HCT116 (cell line): ENCODE measurements at places on chromosomes 5 and 9.

DNA sequence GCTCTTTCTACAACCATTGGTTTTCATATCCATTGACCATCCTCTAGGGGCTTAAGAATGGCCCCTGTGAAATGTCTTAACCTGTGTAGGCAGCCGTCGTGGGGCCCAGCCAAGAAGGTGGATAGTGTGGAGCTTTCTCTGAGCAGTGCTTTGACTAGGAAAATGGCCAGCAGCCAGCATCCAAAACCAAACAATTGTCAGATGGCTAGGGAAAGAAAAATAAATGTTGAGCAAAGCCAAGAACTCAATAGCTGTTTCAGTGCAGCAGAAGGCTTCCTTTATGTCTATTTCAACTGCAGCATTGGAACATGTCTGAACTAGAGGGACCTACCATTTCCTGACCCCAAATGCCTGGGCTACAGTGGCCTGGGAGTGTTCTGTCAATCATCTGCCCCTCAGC lies 374.9 kb downstream of the TLE4 start:
- no peak for DNase-seq
- no peaks in the 10 kb centered on the region for H3K4me1 ChIP-seq
- no peaks in the 10 kb centered on the region for H3K27me3 ChIP-seq
- H3K4me3 ChIP-seq, result no peak overlapping the region
- no peak overlapping the region for H3K27ac ChIP-seq
- no peaks in the 10 kb centered on the region for H3K36me3 ChIP-seq

DNA sequence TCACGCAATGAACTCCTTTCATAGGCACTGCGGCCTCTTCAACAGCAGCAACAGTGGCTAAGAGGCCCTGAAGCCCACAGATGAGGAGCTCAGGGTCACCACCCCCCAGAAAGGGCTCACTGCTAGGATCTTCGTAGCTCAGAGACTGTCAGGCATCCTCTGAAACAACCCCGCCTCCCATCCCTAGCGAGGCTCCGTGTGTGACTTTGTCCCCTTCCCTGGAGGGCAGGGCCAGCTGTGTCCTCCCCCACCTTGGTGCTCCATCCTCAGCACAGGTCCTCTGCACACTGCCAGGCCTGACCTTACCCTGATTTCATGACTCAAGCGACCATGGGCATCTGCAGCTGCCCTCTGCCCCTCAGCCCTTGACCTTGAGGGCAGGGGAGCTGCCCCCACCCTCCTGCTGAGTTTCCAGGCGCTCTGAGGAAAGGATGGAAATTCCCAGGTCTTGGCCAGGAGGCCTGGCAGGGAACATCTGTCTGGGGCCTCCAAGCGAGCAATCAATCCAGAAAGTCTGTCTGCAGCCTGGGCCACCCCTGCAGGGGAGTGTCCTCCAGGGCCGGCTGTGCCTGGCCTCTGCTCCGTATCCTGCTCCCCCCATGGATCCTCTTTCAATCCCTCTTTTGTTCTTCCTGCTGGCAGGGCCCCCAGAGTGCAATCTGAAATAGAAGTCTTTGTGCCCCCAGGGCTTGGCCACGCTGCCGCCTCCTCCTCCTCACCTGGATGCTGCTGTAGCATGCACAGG lies 6.8 kb upstream of the IRX4 start:
- no peak overlapping the region for H3K4me3 ChIP-seq
- no peaks in the 10 kb centered on the region for H3K36me3 ChIP-seq
- no peaks in the 10 kb centered on the region for H3K4me1 ChIP-seq
- no peak for DNase-seq

- no peaks in the 10 kb centered on the region for H3K4me1 ChIP-seq
- no peaks in the 10 kb centered on the region for H3K27me3 ChIP-seq
- DNase-seq, result no peak
- no peak overlapping the region for H3K27ac ChIP-seq
- no peaks in the 10 kb centered on the region for H3K36me3 ChIP-seq
Measured at GRCh38 chr5:122402955-122403685, 91.1 kb downstream of the SNCAIP start.

GRCh38 chr5:181198106-181198685 lies 6.8 kb downstream of the TRIM7 start:
- no peak for DNase-seq
- no peaks in the 10 kb centered on the region for H3K27me3 ChIP-seq
- H3K4me3 ChIP-seq, result no peak overlapping the region

GRCh38 chr9:89442981-89443814 lies 54.7 kb downstream of the SEMA4D start:
- no peaks in the 10 kb centered on the region for H3K27me3 ChIP-seq
- no peak for DNase-seq
- H3K4me3 ChIP-seq, result no peak overlapping the region
- H3K4me1 ChIP-seq, result peaks cover 11% of the 10 kb centered on the region; the same call in 1 of the 2 replicates
- no peak overlapping the region for H3K27ac ChIP-seq

GRCh38 chr5:51895834-51896233 lies 512.6 kb downstream of the ISL1 start:
- no peak overlapping the region for H3K27ac ChIP-seq
- no peaks in the 10 kb centered on the region for H3K27me3 ChIP-seq
- no peak for DNase-seq
- no peaks in the 10 kb centered on the region for H3K36me3 ChIP-seq

DNA sequence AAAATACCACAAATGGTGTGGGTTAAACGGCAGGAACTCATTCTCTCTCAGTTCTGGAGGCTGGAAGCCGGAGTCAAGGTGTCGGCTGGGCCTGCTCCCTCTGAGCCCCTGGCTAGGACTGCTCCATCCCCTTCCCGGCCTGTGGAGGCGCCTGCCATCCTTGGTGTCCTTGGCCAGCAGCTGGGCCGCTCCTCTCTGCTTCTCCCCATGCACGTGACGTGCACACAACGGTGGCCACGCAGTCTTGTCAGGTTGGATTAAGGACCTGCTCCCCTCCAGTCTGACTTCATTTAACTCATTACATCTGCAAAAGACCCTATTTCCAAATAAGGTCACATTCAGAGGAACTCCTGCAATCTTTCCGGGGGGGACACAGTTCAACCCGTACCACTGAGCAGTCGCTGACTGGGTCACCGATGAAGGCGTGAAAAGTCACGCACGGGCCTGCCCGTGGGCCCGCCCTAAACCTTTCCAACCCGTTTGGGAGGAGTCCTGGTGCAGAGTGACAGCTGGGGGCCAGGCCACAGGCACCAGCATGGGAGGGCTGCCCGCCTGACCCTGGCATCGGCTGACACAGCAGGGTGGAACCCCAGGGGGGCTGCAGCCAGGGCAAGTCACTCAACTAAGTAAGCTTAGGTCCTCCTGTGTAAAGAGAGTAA lies 135.2 kb downstream of the COL23A1 start:
- H3K4me1 ChIP-seq, result no peaks in the 10 kb centered on the region
- no peaks in the 10 kb centered on the region for H3K36me3 ChIP-seq
- DNase-seq, result no peak
- H3K4me3 ChIP-seq, result no peak overlapping the region
- H3K27me3 ChIP-seq, result no peaks in the 10 kb centered on the region

DNA sequence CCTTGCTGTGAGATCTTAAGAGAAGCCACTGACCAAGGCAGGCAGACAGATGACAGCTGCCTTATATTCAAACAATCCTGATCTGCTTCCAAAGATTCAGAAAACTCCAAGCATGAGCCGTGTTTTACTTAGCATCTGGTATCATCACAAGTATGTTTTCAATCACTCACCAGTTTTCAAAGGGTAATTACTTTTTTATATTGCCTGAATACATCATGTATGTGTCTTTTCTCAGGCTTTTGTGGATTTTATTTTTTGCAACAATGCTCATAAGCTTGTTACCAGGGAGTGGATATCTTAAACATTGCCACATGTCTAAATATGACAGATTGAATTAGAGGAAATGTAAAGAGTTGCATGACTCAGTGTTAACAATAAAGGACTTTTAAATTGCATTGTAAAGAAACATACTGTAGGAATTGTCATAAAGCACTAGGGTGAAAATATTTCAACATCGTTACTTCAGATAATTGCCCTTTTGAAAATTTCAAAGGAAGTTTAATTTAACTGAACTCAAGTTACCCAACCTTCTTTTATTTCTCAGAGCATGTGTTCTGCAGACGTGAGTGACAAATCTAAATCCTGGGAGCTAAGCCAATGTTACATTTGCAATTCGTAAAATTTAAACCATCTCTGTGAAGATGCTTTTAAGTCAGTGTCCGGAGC lies 326.1 kb downstream of the PLK2 start:
- no peaks in the 10 kb centered on the region for H3K36me3 ChIP-seq
- no peaks in the 10 kb centered on the region for H3K4me1 ChIP-seq
- no peak overlapping the region for H3K27ac ChIP-seq
- DNase-seq, result no peak
- no peaks in the 10 kb centered on the region for H3K27me3 ChIP-seq

DNA sequence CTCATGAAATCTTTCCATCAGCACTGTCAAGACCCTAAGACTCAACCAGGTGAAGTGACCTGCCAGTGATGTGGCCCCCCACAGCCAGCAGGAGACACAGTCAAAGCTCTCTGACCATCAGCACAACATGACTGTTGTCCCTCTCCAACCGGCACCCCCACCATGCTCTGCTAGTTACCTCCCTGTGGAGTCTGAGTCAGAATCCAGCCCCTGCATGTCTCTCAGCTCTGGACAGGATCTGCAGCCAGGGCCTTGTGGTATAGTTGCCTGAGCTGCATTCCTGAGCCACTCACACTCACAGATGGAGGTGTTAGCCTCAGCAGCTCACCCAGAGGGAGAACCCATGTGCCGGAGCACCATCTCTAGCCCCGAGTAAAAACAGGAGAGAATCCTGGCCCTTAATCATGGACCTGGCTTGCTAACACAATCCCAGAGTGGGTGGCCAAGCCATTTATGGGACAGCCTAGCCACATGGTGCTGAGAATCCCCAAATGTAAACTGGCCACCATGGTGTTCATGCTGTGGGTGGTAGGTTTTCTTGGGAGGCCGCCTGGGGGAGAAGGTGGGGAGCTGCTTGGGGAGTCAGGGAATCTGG lies 237.8 kb downstream of the PAPPA start:
- DNase-seq, result no peak
- H3K27me3 ChIP-seq, result no peaks in the 10 kb centered on the region
- H3K4me1 ChIP-seq, result no peaks in the 10 kb centered on the region

DNA sequence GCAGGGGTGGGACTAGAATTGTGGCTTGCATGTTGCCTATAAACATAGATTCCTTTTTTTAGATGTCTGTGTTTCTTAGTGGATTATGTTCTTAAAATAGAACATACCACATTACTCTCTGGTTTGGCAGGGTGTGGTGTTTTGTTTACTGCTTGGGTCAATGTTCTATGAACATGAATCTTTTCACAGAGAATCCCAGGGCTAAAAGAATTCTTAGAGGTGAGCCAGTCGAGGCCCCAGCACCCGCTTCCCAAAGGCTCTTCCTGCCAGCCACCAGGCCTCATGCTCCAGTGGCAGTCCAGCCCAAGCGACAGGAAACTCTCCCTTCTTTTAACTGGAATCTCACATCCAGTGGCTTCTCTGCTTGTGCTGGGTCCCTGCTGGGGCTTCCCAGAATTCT lies 126.6 kb downstream of the C9orf152 start:
- H3K27me3 ChIP-seq, result no peaks in the 10 kb centered on the region
- no peak overlapping the region for H3K27ac ChIP-seq
- peaks cover 15% of the 10 kb centered on the region for H3K4me1 ChIP-seq
- no peak for DNase-seq

DNA sequence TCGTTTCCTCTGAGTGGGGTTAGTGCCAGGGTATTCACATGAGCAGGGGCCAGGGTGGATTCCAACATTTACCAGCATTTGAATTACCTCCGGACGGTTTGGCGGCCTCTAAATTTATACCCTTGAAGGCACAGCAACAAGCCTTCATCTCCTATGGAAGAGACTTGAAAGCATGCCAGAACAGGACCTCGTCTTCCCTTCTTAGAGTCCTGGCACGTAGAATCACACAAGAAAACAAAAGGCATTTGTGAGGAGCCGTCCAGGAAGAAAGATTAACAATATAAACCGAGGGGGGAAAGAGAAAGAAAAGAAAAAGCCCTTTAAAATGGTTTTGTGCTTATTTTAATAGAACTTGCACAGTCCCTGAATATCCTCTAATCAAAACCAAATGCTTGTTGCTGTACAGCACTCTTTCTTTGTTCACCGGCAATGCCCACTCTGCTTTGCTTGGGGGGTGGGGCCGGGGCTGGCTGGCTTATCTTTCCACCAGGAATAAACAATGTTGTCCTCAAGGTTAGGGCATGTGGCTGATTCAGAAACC lies 575.8 kb upstream of the ZNF462 start:
- no peaks in the 10 kb centered on the region for H3K4me1 ChIP-seq
- no peaks in the 10 kb centered on the region for H3K36me3 ChIP-seq
- H3K4me3 ChIP-seq, result no peak overlapping the region
- H3K27me3 ChIP-seq, result no peaks in the 10 kb centered on the region; the same call in 1 of the 2 replicates

GRCh38 chr9:93270976-93271375 lies 87.0 kb downstream of the WNK2 start:
- no peaks in the 10 kb centered on the region for H3K27me3 ChIP-seq
- no peak overlapping the region for H3K4me3 ChIP-seq
- H3K4me1 ChIP-seq, result no peaks in the 10 kb centered on the region
- H3K36me3 ChIP-seq, result peaks cover 6% of the 10 kb centered on the region

DNA sequence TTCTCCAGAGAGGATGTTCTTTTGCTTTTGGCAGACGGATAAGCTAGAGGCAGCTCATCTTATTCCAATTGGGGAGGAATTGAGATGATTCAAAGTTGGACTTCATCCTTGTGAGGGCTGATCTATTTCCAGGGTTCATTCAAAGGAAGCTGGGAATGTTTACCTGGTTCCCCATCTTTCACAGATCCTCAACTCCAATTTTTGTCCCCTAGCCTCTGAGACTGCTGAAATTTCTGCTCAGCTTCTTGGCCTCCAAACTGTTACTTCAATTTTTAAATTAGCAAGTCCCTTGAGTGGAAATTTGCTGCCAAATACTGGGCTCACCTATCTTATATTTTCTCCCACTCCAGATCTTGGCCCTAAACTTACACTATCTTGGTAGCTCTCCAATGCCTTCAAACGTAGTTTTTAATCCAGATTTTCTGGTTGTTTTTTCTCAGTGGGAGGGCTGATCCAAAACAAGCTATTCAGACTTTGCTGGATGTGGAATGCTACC lies 93.9 kb upstream of the NEK6 start:
- no peaks in the 10 kb centered on the region for H3K4me1 ChIP-seq
- no peak for DNase-seq
- H3K27me3 ChIP-seq, result no peaks in the 10 kb centered on the region
- no peak overlapping the region for H3K27ac ChIP-seq
- H3K36me3 ChIP-seq, result no peaks in the 10 kb centered on the region

- H3K27ac ChIP-seq, result no peak overlapping the region
- no peaks in the 10 kb centered on the region for H3K27me3 ChIP-seq
- H3K4me1 ChIP-seq, result no peaks in the 10 kb centered on the region
- H3K4me3 ChIP-seq, result no peak overlapping the region
Measured at GRCh38 chr9:130899051-130899748, 2.6 kb upstream of the QRFP start.

DNA sequence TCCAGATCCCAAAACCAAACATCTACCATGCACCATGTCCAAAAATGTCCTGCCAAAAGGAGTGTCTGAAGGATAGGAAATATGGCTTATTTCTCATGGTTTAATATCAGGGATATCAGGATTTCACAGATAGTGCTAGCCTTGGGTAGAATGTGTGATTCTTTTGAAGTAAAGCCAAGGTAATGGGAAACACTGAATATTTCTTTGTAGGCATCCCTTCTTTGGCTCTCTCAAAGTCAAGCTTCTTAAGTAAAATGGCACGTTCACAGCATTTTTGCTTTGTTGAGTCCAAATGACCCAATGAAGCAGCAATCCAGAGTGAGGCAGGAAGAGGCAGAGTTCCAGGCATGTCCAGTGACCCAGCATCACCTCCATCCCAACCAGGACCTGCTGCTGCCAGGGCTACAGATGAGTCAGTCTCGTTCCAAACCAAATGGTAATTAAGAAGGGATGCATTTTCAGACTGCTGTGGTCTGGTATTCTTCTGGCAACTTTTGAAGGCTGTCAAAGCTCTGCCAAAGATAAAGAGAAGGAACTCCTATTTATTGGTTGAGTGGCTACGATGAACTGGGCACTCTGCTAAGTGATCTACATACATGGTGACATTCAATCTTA lies 678.8 kb upstream of the KLF4 start:
- H3K4me1 ChIP-seq, result peaks cover 12% of the 10 kb centered on the region
- H3K36me3 ChIP-seq, result no peaks in the 10 kb centered on the region
- H3K27me3 ChIP-seq, result no peaks in the 10 kb centered on the region
